ENCODE measurements at places on chromosomes 2 and 18.
A peak's percentile ranks its signal among the peaks of the same experiment; 100 is the strongest.

- DNase-seq = no peak
Observed at GRCh38 chr2:219516888-219517287, 2.6 kb downstream of the ASIC4 start.

DNA sequence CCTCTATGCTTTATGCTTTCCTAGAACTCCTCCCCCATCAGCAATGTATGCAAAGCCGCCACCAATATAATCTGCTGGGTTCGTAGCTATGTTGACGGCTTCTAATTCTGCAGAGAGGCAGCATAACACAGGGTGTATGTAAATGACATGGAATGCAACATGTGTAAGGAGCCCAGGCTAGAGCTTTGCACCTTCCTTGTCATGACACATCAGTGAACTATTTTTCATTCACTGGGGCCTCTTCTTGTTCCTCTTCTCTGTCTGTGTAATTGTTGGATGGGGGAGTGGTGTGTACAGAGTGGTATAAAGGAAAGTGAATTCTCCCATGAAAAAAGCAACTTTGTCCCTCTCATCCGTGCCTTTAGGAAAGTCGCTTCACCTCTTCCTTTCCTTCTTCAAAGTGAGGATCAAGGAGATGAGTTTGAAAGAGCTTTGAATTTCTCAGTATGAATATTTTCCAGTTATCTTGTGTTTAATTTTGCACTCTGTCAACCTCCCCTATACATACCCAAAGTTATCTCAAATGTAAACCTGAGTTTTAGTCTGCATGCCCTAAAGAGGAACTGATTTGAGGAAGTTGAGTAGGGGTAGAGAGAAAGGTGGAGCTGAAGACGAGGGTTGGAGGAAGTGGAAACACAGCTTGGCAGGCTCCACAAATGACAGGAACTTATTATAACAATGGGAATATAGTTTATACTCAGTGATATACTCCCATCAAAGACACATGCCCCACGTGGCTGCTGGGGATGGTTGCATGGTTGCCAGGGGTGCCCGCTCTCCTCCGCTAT is 74.9 kb upstream of the ARL4C start:
- no peak for DNase-seq

DNA sequence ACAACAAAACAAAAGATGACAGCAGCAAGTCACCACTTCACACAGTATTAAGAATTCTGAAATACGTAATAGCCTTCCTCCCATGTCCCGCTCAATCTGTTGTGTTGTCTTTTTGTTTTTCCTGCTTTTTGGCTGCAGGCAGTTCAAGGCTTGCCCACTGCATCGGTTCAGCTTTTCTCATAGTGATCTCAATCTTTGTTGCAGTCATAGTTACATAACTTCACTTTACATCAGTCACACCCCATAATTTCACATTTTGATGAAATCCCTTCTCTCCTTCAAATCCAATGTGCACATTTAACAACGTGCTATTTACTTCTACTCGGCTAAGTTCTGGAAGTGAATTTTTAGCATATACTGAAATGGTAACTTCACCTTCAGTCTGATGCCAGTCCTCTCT is 33.8 kb upstream of the HAAO start:
- no peak for DNase-seq

GRCh38 chr2:148273158-148273691 is 252.3 kb downstream of the MBD5 start:
- DNase-seq = no peak

DNA sequence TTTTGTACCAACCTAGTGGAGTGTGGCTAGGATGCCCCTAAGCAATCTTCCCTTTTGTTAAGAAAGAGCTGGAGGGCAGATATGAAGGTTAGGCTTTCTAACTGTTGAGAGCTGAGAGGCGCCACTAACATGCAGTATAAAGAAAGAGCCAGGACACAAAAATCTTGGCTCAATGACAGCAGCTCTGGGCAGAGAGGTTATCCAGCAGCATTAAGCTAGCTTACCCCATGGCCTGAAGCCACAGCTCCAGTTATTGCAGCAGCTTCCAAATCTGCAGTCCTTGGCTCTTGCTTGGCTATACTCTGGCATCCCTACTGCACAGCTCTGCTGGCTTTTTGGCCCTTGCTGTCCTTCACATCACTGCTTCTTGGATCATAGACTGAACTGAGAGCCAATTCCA is 213.4 kb downstream of the GPD2 start:
- DNase-seq = no peak

- DNase-seq = no peak
Observed at GRCh38 chr2:84847326-84848050, 33.4 kb downstream of the TRABD2A start.

GRCh38 chr18:66833646-66834045 is 229.8 kb upstream of the CDH19 start:
- DNase-seq = no peak

- peak; percentile 61 for DNase-seq
Observed at GRCh38 chr2:172288603-172289002, 138.8 kb upstream of the ITGA6 start.

GRCh38 chr2:205372141-205372540 is 310.2 kb upstream of the NRP2 start:
- DNase-seq = no peak

GRCh38 chr18:33873112-33873511 is 295.1 kb downstream of the ASXL3 start:
- DNase-seq = no peak

- DNase-seq = no peak
Observed at GRCh38 chr2:30649828-30650227, 157.4 kb downstream of the CAPN13 start.

DNA sequence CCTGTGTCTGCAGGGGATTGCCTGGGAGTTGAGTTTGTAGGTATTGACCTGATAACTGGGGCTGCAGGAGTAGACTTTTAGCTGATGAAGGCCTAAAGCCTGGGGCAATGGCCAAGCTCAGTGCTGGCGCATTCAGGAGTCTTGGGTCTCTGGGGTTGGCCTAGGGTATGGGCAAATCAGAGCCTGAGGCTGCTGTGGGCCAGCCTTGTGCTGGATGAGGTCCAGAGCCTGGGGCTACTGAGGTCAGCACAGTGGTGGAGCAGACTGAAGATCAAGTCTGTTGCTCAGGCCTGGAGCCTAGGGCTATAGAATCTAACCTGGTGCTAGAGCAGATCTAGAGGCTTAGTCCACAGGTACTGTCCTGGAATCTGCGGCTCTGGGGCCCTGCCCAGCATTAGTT is 262.4 kb downstream of the ZNF804A start:
- DNase-seq = no peak

DNA sequence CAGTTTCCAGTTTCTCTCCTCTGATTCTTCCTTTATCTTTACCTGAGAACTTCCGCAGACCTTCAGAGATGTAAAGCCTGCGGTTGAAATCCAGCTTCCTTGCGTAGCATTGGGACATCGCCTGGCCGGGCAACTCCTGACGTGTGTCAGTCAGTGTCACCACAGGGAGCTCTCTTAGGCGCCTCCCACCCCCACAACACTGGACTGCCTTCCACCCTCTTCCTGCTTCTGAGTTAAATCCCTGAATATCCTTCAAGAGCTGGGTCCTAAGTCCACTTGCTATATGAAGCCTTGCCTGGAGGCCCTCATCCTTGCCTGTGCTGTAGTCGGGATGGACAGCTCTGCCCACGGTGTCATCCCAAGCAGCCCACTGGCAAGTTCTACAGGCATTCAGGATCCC is 179.4 kb downstream of the SEPTIN10 start:
- no peak for DNase-seq

DNA sequence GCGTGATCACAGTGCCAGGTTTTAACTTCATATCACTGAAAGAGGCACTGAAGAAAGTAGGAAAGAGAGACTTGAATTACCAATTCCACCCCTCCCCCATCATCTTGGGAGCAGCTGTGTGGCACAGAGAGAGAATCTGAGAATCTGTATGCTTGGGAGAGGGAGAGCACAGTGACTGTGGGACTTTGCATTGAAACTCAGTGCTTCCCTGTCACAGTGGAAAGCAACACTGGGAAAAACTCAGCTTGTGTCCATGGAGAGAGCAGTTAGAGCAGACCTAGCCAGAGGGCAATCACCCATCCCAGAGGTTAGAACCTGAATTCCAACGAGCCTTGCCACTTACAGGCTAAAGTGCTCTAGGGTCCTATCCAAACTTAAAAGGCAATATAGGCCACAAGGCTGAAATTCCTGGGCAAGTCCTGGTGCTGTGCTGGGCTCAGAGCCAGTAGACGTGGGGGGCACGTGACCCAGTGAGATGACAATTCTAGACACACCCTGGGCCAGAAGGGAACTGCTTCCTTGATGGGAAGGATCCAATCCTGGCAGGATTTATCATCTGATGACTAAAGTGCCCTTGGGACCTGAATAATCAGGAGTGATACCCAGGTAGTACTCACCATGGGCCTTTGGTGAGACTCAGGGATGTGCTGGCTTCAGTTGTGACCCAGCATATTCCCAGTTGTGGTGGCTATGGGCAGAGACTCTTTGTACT is 15.5 kb upstream of the ABCB11 start:
- no peak for DNase-seq

DNA sequence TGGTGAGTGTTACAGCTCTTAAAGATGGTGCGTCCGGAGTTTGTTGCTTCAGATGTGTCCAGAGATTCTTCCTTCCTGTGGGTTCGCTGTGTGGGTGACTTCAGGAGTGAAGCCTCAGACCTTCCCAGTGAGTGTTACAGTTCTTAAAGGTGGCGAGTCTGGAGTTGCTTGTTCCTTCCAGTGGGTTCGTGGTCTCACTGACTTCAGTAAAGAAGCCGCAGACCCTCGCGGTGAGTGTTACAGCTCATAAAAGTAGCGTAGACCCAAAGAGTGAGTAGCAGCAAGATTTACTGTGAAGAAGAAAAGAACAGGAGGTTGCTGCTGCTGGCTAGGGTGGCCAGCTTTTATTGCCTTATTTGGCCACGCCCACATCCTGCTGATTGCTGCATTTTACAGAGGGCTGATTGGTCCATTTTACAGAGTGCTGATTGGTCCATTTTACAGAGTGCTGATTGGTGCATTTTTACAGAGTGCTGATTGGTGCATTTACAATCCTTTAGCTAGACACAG is 34.0 kb upstream of the SPTBN1 start:
- peak; percentile 44 for DNase-seq

DNA sequence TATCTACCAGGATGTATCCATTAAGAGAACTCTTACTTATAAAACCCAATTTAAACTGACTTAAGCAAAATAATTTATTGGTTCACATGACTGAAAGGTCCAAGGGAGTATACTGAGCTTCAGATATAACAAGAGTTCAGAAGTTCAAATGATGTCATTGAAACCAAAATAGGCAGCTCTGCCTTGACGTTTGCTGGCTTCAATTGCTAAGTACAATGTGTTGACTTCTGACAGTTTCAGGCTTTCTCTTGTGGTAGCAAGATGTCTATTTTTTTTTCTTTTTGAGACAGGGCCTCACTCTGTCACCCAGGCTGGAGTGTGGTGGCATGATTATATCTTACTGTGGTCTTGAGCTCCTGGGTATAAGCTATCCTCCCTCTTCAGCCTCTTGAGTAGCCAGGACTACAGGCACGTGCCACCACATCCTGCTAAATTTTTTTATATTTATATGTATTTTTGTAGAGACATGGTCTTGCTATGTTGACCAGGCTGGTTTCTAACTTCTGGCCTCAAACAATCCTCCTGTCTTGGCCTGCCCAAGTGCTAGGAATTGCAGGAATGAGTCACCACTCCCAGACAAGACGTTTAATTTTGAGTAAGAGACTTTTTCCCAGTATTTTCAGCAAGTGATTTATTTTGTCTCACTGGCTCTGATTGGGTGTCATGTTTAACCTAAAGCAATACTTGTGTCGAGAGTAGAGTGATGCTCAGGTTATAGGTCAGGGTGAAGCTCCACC is 184.8 kb downstream of the NR4A2 start:
- DNase-seq = no peak

DNA sequence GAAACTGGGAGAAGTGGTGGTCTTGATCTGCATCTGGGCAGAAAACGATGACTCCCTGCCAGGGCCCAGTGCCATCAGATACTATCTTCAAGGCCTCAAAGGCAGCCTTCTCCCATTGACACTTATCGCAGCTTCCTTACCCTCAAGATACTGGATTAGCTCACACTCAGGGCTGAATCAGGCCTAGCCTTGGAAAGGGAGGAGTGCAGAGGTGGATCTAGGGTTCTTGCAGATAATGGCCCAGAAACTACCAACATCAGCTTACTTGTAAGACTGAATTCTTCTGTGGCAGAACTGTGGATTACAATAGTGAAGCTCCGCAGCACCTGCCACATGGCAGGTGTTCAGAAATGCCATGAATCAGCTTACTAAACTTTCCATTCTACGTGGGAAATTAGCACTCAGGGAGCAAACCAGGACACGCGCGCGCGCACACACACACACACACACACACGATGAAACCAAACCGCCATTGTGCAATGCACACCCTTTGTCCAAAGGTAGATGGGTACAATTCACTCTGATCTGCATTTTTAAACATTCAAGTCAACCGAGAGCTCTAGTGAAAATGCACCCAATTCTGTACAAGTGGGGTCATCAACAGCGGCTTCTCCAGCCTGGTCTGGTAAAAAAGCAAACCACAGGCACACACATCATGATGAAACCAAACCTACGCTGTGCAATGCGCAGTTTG is 26.3 kb upstream of the TMEM182 start:
- DNase-seq = no peak

GRCh38 chr2:239852272-239852671 is 172.9 kb downstream of the NDUFA10 start:
- no peak for DNase-seq

DNA sequence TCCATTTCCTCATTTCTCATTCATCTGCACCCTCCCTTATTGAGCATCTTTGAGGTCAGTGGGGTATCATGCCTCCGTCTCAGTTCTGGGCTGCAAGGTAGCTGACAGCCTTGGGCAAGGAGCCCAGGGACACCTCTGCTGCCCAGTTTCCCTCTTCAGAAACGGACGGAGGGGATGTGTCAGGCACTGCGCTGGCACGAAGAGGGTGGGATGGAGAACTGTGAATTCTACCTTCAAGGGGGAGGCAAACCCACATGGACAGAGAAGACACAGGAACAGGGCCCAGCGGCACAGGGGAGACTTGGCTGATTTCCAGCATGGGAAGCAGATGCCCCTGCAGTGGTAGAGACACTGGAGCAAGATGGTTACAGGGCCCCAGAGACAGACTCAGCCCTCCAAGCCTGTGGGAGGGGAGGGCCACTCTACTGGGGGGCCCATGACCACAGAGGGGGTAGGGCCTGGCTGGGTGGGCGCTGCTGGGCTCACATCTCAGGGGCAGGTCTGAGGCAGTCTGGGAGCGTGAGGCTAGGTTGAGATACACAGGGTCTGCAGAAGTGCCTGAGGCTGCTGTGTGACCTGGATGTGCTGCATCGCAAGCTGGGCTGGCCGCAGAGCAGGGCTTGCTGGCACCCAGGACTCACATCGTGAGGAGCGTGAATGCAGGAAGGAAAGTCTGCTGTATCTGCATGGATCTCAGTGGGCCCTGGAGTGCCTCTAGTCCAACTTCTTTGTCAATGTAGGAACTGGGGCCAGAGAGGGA is 92.3 kb downstream of the HS1BP3 start:
- no peak for DNase-seq

DNA sequence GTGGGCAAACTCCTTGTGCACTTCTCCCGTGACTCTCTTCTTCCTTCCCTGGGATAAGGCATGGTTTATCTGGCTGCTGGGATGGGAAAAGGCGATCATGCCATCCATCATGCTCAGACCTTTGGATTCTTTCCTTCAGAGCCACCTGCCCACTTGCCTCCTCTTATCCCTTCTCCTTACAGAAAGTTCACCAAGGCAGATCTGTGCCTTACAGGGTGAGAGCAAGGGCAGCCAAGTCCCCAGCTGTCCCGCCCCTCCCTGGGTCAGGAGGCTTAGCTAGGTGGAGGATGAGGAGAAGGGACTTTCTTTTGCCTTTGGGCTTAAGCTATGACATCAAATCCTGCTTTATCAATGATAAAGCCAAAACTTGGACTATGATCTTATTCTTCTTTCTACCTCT is 47.6 kb downstream of the KCNE4 start:
- no peak for DNase-seq
